HEK293T (cell line): ENCODE measurements at places on chromosomes 3 and 15.

- no peak for DNase-seq
These were observed 401.5 kb upstream of the PROK2 start for GRCh38 chr3:72186400-72186855.

DNA sequence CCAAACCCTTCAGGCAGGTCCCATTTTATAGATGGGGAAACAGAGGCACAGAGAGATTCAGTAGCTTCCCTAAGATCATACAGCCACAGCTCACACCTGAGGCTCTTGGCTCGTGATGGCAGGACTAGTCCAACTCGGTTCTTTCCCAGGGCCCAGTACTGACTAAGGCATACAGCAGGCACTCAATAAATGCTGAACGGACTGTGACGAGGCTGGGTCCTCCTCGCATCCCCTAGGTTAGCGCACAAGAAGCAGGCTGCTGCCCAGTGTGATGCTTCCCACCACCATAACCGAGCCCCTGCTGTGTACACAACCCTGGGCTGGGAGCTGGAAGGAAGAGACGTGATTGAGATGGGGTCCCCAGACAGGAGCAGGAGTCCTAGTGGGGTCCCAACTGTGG is 24.9 kb downstream of the PLXND1 start:
- DNase-seq: no peak

DNA sequence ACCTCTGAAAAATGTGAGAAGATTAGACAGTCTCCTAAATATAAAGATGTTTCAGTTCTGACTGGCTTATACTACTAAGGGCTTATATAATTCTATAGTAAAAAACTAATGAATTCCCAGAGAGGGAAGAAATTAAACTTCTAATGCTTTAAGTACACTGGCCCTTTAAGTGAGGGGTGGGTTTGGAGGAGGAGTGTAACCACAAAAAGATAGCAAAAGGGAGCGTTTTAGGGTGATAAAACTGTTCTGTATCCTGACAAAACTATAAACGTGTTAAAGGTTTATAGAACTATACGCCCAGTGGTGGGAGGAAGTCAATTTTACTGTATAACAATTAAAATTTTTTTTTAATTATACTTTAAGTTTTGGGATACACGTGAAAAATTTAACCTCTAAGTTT is 45.8 kb downstream of the CEP152 start:
- DNase-seq: no peak

- DNase-seq: no peak
These were observed 38.6 kb downstream of the ADAMTS9 start for GRCh38 chr3:64648927-64649906.

- no peak for DNase-seq
These were observed 170.4 kb upstream of the CTDSPL start for GRCh38 chr3:37691213-37691830.
